AG08395 (cell line): ENCODE measurements at places on chromosomes 11 and 22.

DNA sequence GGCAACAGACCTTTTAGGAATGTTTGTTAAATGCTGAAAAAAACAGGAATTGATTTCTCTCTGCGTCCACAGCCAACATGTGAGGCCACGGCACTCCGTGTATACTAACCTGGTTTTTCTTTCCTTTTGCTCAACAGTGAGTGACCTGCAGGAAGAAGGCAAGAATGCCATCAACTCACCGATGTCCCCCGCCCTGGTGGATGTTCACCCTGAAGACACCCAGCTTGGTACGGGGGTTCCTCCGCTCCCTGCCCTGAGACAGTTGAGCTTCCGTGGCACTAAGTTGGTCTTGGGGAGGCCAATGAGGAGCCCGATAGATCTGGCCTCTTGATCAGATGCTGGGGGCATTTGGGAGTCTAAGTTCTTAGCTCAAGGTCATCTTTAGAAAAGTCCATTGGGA lies 69.7 kb downstream of the PARVB start:
- DNase-seq, result no peak

- no peak for DNase-seq
These were observed 86.2 kb downstream of the MPPED2 start for GRCh38 chr11:30499940-30500339.

- DNase-seq, result peak; percentile 81
These were observed 10.2 kb upstream of the LDHA start for GRCh38 chr11:18384157-18384641.

GRCh38 chr22:41132550-41132949 lies 40.2 kb downstream of the EP300 start:
- DNase-seq, result no peak

DNA sequence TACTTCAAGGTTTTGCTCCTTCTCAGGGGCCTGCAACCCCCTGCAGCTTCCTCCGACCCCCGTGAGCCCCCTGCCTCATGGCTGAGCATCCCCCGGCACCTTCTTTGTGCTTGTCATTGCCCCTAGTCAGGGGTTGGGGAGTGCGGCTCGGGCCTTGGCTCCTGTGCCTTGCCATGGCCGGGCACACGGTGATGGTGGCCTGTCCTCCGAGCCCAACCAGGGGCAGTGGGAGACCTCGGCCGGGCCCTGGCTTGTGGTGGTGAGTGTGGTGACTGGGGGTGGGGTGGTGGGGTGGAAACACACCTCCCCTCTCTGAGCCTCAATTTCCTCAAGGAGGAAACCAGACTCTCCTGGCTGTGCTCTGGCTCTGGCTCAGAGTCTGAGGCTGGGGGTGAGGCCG lies 1.5 kb upstream of the MRGPRG start:
- no peak for DNase-seq

GRCh38 chr11:125569915-125570621 lies 791 bp downstream of the EI24 start:
- peak; percentile 2 for DNase-seq

GRCh38 chr11:124674168-124674517 lies 439 bp downstream of the SPA17 start:
- DNase-seq, result no peak

GRCh38 chr22:20853236-20853660 lies 5.4 kb downstream of the PI4KA start:
- DNase-seq, result no peak

- no peak for DNase-seq
These were observed 1.2 kb upstream of the EED start for GRCh38 chr11:86243396-86243795.

DNA sequence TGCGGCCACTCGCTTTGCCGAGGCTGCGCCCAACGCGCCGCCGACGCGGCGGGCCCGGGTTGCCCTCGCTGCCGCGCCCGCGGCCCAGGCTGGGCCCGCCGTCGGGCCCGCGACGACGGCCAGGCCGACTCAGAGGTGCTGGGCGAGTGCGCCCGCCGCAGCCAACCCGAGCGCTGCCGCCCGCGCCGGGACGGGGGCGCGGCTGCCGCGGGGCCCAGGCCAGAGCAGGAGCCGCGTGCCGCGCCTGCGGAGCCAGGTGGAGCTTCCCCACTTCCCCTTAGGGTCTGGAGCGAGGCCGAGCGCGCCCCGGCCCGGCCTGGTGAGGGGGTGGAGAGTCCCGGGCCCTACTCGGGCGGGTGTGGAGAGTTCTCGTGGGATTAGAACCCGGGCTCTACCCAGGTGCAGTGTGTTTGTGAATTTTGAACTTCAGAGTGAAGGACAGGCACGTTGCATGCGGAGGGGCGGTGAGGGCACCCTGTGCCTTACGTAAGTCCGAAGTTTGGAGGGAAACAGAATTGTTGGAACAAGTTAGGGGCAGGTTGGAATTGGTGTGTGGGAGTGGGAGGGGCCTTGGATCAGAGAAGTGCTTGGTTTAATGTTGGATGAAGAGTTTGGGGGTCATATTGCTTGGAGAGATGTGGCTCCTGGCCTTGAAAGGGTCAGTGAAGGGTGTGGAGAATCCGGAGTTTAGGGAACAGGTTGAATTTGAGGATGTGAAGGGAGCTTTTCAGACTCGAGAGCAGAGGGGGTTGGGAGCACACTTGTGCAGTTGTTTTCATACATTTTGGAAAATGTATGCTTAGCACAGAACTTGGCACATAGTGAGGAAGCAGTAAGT lies 697 bp downstream of the RNF169 start:
- DNase-seq, result peak; percentile 62

- DNase-seq, result peak; percentile 93
These were observed 13.9 kb downstream of the SLC35E4 start for GRCh38 chr22:30649430-30650007.

- DNase-seq, result no peak
These were observed 34.5 kb downstream of the FCHSD2 start for GRCh38 chr11:73107597-73107996.

GRCh38 chr11:35145271-35145670 lies 6.3 kb downstream of the CD44 start:
- DNase-seq, result peak; percentile 79

DNA sequence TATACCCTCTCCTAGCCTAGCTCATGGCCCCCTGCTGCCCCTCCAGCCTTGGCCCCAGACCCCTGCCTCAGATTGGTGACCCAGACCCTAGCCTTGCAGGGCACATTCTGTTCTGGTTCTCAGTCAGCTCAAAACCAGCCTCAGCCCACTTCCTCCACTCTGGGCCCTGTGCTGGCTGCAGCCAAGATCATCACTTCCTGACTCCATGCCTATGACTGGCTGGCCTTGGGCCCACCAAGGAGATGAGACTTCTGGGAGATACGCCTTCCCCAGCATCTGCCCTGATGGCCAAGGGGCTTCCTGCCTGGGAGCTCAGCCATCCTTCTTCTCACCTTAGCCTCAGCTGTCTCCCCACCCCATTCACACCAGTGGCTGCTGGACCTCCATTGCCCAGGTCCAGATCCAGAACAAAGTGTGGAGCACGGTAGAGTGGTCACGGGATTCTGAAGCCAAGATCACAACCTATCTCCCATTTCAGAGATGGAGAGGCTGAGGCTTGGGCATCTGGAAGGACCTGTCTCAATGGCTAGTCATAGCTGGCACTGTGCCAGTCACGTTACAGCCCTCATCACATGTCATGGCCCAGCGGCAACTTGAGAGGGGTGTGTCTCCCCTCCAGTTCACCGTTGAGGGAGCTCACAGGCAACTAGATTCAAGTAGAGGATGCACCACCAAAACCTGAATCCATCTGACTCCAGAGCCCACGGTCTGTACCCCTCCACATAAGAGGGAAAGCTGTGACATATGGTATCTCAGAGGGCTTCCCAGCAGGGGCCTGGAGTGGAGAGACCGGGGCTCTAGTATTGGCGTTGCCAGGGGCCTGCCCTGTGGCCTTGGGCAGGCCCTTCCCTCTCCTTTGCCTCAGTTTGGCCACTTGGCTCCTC lies 43.0 kb upstream of the KLHL35 start:
- peak; percentile 29 for DNase-seq

DNA sequence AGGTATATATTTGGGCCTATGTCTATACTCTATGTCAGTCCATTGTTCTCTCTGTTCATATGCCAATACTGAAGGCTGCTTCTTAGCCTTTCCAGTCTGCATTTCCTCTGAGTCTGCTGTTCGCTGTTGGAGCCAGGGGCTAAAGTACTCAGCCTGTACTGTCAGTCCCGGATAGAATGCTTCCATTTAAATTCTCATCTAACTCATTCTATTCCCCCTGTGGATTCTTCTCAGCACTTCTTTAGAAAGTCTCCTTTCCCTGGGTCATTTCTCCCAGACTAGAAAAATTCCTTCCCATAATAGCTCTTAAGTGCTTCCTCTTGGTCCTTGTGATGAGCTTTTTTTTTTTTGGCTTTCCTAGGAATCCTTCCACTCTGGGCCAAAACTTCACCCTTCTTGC lies 293.1 kb downstream of the KIRREL3 start:
- DNase-seq, result no peak

DNA sequence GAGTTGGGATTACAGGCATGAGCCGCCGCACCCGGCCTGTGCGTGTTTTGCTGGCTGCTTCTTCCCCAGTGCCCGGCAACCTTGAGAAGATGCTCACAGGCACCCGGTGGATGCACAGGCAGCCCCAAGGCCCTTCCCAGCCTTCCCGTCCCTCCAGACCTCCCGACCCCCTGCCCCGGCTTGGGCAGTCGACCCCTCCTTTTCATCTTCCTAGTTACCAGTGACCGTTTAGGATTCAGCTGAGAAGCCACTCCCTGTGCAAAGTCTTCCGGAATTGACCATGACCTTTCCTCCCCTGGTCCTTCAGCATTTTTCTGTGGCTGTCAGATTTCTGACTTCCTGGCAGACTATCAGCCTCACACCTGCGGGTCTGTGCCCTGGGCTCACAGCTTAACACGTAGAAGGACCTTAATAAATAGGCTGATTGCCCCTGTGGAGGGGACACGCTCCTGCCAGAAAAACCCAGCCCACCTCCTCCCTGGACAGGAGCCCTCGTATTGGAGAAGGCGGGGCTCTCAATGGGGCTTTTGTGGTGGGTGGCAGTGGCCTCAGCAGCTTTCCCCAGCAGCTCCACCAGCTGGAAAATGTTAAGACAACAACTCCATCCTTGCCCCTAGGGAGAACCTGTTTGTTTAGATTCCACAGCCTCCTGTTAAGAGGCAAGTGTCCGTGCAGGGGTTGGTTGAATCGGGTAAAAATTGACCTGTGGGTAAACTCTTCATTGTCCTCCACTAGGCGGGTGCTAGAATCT lies 10.4 kb upstream of the ANO1 start:
- DNase-seq, result no peak

- DNase-seq, result peak; percentile 11
These were observed 208.4 kb downstream of the MAML2 start for GRCh38 chr11:96134602-96135001.

DNA sequence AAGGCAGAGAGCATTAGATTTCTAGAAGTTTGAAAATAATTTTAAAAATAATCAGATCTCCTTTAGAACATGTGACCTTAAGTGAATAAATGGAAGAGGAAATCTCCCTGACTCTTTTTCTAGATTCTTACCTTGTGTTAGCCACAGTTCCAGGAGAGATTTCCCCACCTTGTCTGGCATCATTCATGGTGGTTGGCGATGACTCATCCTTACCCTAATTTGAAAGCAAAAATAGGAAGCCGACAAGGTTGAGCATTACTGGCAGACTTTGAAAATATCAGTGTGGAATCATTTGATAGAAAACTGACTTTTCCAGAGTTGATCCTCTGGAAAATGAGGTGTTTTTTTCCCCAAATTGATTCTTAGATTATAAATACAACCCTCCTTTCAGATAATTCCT lies 48.1 kb downstream of the CNTN5 start:
- no peak for DNase-seq

- DNase-seq, result no peak
These were observed 33.1 kb downstream of the GNAZ start for GRCh38 chr22:23103199-23103954.

- no peak for DNase-seq
These were observed 800 bp downstream of the KCNJ5 start for GRCh38 chr11:128891913-128892398.

GRCh38 chr22:31901388-31902137 lies 42.8 kb upstream of the YWHAH start:
- no peak for DNase-seq

DNA sequence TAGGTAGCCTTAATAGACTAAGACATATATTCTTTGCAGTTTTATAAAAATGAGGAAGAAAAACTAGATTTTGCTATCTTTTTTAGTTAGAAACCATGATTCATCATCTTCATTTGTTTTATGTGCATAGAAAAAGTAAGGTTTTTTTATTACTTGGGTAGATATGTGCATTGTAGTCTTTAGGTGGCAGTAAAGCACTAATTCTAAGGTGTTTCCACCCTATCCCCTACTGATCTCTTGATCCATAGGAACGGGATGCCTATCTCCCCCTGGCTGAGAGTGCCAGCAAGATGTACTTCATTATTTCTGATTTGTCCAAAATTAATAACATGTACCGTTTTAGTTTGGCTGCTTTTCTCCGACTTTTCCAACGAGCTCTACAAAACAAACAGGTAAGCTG lies 148.1 kb downstream of the DYNC2H1 start:
- DNase-seq, result peak; percentile 40

GRCh38 chr11:128194216-128194615 lies 393.1 kb downstream of the ETS1 start:
- no peak for DNase-seq

DNA sequence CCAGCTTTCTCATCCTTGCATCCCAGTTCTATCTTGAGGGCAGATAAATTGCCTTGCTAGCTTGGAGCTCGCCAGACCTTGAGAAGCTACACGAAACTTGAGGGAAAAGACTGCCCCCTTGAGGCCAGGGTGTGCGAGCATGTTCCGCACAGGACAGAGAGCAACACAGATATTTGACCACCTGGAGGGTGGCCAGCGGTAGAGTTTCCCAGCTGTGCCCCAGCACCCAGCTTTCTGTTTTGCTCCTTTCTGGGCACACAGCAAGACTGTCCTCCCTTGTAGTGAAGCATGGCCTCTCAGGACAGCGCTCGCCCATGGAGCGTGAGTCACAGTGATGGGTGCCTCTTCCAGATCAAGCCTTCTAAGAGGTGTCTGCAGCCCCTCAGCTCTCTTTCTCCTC lies 23.5 kb downstream of the SPATA19 start:
- DNase-seq, result peak; percentile 16

GRCh38 chr11:111063726-111064517 lies 181.6 kb upstream of the POU2AF2 start:
- DNase-seq, result no peak

- no peak for DNase-seq
These were observed 12.4 kb downstream of the PIWIL3 start for GRCh38 chr22:24761888-24762675.

DNA sequence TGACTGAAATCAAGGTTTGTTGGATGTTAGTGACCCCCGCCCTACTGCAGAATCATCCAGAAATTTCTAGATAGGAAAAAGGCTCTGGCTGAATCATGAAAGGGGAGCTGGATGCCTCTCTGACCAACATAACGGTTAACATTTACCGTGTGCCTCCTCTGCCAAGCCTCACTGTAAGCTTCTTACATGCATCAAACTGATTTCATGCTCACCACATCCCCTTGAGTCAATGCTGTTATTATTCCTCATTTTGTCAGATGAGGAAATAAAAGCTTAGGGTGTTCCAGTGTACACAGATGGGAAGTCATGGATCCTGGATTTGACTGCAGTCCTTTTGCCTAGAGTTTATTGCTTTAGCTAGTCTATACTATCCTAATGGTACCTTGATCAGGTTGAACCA lies 5.9 kb upstream of the HMOX1 start:
- peak; percentile 20 for DNase-seq
